Tibial nerve (tissue), 4 donors: ENCODE measurements at places on chromosomes 7 and 10. TPM values are rescaled to one million over a fixed set of nuclear protein-coding genes. Genes with fewer than 3 reads are reported as not detected.

Gene PLEKHS1
- total RNA-seq, result not detected

Gene PRXL2A
- 176 TPM for total RNA-seq

Gene ALKBH4
- 20.3 TPM for total RNA-seq

Gene PHYHIPL
- not detected for total RNA-seq

Gene EIF5AL1
- 0.90 TPM for total RNA-seq

Gene AHCYL2
- total RNA-seq, result 36.5 TPM

Gene MET
- 31.2 TPM for total RNA-seq

Gene SRGN
- 108 TPM for total RNA-seq

Gene TMEM229A
- not detected for total RNA-seq

Gene OR9A2
- total RNA-seq, result not detected
